ENCODE measurements at places on chromosomes 3 and 15.

DNA sequence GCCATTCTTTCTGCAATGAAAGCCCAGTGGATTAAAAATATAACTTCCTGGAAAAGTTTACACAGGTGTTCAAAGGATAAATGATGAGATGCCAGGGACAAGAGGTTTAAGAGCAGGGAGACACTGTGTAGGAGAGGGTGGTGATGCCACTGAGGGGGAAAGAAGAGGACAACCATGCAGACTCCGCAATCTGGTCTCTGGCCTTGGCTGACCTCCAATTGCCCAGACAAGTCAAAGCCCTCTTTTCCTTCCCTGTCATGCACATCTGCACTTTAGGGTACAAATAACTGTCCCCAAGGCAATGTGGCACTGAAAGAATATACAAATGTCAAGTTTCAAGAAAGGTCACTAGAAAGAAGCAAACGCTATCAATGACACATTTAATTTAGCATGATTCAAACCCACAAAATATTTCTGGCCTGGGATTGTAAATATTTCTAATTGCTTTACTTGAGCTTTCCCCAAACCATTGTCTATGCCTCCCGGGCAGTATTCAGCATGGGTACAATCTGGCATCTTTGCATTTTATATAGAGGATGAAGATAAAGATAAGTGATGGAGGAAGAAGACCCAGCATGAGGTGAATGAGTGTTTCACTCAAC, 319.4 kb downstream of the PLCL2 start:
- DNase-seq, result no peak

DNA sequence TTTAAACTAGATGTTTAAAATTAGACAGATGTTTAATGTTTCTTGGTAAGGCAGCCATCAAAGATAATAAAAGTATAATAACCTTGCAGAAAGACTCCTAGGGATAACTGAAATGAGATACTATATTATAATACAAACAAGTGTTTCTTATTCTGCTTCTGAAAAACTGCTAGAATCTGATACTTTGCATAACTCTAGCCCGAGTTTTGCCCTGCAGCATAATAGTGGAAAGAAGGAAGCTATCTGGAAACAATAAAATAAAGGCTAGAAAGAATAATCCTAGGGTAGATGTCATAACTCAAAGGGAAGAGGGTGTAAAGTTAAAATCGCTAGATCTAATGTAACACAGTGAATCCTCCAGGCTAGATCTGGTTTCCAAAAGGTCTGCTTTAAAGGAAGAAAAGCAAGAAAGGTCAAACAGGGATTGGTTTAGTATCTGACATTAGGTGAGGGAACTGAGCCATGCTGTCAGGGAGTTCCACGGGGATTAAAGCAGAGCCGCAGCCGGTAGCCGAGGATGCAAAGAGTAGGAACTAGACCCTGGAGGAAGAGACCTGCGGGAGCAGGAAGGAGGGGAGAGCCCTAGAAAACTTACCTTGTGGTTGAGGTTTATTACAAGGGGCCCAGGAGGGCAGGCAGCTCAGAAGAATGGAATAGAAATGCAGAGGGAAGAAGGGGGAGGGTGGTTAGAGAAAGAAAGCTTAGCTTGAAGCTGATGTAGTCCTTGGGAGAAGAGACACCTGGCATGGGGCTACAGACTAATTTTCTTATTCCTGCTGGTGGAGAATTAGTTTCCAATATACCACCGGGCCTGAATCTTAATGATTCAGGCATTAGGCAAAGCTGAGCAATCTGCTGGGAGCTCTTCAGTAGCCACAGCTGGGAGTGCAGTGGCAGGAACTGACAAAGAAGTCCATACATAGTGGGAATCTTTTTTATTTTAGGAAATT, 46.1 kb upstream of the TUSC7 start:
- DNase-seq, result no peak

DNA sequence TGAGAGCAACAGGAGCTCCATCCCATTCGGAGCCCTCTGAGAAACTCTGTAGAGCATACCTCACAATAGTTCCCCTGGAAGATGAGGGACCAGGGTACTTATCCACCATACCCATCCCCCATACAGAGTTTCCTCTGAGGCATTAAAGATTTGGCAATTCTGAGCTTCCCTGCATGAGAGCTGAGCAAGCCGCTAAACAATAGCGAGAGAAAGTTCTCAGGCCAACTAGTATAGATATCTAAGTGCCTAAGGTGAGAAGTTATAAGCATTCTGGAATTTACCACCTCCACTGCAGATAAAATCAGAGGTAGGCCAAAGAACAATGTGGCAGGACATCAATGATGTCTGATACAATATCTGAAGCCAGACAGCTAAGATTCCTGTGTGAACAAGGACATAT, 129.1 kb upstream of the MBNL1 start:
- DNase-seq, result no peak

DNA sequence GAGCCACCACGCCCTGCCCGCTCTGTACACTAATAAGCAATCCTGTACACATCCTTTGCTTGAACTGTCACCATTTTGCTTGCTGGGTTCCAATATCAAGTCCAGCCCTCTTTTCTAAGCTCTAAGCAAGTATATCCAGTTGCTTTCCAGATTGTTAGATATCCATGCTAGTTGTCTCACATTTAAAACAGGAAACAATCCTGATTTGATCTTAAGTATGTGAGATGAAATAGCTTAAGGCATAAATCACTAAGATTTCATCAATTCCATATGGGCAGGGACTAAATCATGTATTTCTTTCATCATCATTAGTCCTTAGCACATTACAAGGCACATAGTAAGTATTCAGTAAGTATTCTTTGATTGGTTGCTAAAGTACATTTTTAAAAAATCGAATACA, 16.2 kb downstream of the ATP11B start:
- DNase-seq, result no peak

- no peak for DNase-seq
These were observed 70.7 kb downstream of the CYP19A1 start for GRCh38 chr15:51267703-51268083.

DNA sequence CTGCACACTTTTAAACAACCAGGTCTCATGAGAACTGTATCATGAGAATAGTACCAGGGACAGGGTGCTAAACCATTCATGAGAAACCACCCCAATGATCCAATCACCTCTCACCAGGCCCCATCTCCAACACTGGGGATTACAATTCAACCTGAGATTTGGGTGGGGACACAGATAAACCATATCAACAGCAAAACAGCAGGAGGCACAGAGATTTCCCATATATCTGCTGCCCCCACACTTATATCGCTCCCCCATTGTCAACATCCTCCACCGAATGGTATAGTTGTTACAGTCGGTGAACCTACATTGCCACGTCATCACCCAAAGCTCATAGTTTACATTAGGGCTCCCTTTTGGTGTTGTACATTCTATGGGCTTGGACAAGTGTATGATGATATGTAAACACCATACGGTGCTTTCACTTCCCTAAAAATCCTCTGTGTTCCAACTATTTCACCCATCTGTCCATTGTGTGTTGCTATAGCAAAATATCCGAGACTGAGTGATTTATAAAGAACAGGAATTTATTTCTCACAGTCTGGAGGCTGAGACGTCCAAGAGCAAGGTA, 224.8 kb downstream of the FAM43A start:
- DNase-seq, result no peak

- no peak for DNase-seq
These were observed 2.0 kb upstream of the MCF2L2 start for GRCh38 chr3:183430325-183430957.

- DNase-seq, result no peak
These were observed 23.1 kb downstream of the MAPKBP1 start for GRCh38 chr15:41797201-41797944.

DNA sequence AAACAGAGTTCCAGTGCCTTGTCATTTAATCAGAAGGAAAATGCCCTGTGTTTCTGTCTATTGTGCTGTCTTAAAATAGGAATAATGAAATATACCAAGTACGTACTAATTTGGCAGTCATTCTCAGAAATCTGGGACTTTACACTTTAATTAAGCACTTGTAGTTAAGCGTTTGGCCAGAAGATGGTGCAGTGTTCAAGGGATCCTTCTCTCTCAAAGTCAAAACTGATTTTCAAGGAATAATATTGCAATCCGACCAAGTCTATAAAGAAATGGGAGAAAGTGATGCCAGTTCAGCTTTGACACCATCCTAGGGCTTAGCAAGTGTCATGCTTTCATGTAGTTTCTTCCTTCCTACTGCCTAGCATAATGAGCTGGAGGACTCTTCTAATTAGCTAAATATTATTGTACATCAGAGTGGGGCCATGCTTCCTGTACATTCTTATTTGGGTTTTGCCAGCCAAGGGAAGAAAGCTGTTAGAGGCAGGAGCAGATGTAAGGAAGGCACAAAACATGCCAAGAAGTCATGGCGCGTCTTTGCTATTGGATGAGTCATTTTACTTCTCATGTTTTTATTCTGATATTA, 64.8 kb downstream of the SAMMSON start:
- no peak for DNase-seq

DNA sequence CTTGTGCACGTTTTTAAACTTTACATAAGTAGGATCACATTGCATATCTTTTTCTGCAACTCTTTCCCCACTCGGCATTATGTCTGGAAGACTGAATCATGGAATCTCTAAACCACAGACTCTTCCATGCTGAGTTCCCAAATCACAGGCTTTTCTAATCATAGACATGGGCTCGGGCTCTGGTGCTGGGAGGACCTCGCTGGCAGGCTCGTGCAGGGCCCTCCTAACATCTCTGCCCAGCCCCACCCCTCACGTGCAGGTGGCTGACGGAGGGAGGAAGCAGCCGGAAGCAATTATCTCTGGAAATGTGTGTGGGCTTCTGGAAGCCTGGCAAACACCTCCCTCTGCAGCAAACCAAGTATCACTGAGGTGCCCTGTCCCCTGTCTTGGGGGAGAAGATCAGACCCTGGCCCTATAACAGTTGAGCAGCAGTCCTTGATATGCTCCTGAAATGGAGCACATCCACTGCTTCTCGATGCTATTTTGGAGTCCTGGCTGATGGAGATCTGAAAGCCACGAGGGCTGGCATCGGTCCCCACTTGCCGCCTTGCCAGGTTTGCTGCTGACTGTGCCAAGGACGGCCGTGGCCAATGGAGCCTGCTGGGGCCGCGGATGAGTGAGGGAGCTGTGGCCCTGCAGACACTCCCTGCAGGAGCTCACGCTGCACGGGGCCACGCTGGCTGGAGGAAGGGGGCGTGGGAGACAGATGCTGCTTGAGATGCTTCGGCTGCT, 4.4 kb upstream of the IQSEC1 start:
- no peak for DNase-seq

- DNase-seq, result no peak
These were observed 3.7 kb downstream of the MDFIC2 start for GRCh38 chr3:70308760-70309159.

GRCh38 chr3:98612996-98613517, 19.6 kb upstream of the CPOX start:
- no peak for DNase-seq

DNA sequence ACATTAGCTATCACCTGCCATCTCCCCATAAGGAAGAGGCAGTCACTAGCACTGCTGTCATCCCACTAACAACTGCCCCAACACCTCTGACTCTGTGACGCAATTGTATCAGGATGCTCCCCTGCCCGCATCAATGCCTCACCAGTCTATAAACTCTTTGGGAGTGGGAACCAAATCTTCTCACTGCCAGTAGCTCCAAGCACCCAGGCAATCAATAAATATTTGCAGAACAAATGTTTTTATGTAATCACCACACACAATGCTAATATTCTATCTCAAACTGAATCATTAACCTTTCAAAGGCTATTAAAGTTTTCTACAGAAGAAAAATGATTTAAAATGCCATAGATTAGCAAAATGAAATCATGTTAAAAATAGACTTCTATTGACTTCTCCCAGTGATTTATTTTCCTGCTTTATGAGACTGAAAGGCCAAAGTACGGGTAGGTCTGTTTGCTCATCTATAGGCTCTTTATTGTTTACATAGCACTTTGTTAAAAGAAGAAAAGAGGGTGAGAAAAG, 131.3 kb downstream of the PLD1 start:
- DNase-seq, result no peak

DNA sequence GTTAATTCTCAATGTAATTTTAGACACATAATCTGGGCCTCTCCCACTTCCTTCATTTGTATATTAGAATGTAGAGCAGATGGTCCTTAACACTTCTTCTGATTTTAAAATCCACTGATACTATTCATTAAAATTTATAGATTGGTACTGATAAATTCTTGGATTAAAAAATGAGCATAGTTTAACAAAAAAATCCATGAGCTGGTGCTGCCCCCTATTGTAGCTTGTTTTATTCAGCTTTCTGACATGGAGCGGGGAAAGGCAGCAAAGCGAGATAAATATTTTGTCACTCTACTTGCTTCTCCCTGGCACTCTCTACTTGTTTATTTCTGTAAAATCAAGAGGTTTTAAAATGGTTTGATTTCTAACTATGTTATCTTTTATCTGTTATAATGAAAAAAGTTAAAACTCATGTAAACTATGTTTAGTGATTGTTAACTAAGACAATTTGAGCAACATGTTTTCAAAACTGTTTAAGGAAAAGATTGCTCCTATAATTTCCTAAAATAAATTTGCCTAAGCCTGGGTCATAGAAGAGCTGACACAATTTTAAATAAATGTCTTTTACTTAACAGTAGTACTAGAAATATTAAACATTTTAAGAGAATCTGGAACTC, 26.5 kb upstream of the PLOD2 start:
- DNase-seq, result no peak

- no peak for DNase-seq
These were observed 2.9 kb upstream of the FYTTD1 start for GRCh38 chr3:197746801-197747237.

DNA sequence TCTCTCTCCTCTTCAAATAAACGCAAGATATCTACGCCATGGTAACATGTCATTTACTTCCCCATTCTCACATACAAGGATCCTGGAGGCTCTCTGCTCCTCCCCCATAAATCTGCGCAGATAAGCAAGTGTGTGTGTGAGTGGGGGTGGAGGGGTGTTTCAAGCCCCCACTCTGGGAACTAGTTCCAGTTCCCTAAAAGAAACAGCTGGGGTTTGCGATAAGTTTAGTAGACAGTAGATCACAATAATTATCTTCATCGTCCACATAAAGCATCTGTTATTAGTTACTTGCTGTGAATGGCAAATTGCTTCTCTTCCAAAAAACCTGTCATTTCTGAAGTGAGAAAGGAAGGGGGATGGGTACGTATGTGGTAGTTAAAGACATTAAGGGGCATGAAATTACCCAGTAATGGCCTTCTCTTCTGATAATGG, 79.8 kb downstream of the RBPMS2 start:
- DNase-seq, result no peak

DNA sequence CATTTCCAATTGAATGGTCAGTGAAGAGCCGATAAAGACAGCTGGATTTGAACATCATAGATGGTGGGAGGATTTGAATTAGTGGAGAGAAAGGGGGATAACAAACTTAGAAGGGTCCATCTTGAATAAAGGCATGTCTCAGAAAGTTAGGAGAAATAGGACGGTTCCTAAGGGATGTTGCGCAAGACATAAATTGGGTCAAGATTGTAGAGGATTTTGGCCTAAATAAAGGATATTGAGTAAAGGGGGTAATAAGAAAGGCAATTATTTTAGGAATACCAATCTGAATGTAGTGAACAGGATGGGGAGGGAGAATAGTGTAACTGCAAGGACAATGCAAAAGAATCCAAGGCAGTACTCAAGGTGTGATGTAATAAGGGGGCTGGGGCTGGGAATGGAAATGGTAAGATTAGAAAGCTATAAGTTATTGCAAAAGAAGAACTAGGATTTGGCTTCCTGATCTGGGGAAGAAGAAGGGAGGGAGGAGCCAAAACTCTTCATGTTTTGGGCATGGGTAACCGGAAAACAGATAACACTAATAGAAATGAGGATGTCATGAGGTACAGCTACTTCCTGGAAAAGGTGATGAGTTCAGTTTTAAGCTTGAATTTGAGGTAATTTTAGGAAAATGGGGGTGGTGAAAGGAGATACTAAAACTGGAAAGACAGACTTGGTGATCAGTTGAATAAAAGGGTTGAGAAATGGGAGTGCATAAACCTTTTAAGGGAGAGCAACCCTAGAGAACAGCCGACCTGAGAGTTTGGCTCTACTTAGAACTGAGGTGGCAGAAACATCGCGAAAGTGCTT, 17.3 kb upstream of the TRPC1 start:
- DNase-seq, result no peak

Data from stimulated activated CD8-positive, alpha-beta memory T cell treated with anti-CD3 and anti-CD28 coated beads, Interleukin-7, amount 100 ng/mL, for 4 hours (primary cell).